ENCODE measurements at places on chromosomes 3 and 15. TPM values are rescaled to one million over a fixed set of nuclear protein-coding genes. Genes with fewer than 3 reads are reported as not detected.

DNA sequence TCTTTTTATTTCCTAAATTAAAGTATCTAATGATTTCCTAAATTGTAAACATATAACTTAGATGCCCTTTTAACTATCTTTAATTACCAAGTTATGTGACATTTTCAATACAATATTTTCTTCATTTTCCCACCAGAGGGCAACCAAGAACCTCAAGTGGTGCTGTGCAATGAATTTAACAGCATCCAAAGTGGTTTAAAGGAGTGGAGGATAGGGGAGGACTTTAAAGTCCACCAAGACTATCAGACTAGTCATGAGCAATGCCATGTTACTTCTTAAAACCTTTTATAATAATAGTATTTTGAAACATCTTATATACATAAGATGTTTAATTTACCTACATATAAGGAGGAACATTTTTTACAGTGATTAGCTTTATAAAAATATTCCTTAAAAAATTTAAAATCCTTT is 74.4 kb downstream of the DLG1 start:
- DNase-seq, result no peak

DNA sequence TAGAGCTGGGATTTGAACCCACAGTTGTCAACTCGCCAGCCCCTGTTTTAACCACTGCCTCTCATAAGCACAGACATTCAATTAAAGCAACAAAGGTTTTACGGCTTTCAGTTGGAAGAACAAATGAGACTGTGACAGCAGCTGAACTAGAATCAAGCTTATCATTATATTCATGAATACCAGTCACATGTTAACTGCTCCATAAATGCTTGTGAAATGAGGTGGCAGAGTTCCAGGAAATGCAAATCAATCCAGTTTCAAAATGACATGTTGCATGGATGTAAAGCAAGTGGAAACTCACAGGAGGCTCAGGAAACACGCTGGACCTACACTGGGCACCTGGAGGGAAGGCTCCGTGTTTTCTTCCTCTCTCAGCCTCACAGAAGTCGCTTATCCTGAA is 3.9 kb downstream of the GP5 start:
- no peak for DNase-seq

The TMEM207 gene
- total RNA-seq, result not detected

- no peak for DNase-seq
Observed at GRCh38 chr15:70354346-70354905, 256.7 kb upstream of the TLE3 start.

The SAMD7 gene
- not detected for total RNA-seq
